ENCODE measurements at places on chromosomes 4 and X.

- DNase-seq = peak; percentile 72
Observed at GRCh38 chr4:8468746-8469535, 28.4 kb downstream of the TRMT44 start.

GRCh38 chrX:34893741-34894140 lies 48.9 kb upstream of the FAM47B start:
- no peak for DNase-seq

DNA sequence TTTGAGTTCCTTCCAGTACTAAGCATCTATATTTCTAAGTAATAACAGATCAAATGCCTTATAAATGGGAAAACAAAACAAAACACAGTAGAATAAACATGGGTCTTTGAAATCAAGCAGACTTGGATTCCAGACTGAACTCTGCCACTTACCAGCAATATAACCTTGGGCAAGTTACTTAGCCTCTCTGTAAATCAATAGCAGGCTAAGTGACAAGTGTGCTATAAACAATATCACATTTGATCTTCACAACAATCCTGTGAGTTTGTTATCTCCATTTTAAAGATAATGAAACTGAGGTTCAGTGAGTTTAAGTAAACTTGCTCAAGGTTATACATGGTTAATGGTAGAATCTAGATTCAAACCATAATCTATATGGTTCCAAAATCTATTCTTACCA lies 165.8 kb downstream of the GPC3 start:
- no peak for DNase-seq

- no peak for DNase-seq
Observed at GRCh38 chrX:63784346-63784901, 590 bp downstream of the ARHGEF9 start.

- DNase-seq = no peak
Observed at GRCh38 chr4:73864961-73865360, 4.2 kb upstream of the CXCL1 start.

- no peak for DNase-seq
Observed at GRCh38 chr4:150394046-150394445, 187.9 kb upstream of the MAB21L2 start.

GRCh38 chr4:90445380-90445779 lies 318.2 kb downstream of the CCSER1 start:
- no peak for DNase-seq

- no peak for DNase-seq
Observed at GRCh38 chr4:72582853-72583252, 13.8 kb upstream of the ADAMTS3 start.

- DNase-seq = no peak
Observed at GRCh38 chr4:148329751-148330150, 112.5 kb downstream of the NR3C2 start.

DNA sequence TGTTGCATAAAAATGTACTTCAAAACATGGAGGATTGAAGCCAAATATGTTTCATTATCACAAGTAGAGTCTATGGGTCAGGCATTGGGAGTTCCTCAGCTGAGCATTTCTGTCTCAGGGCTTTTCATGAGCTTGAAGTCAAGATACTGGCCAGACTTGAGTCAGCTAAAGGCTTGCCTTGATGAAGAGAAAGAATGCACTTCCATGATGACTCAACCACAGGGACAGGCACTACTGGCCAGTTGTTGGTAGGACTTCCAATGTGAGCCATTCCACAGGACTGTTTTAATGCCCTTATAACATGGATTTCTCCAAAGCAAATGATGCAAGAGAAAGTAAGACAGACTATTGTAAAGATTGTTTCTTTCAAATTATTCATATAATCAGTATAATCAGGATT lies 895.6 kb downstream of the RAB28 start:
- DNase-seq = no peak

DNA sequence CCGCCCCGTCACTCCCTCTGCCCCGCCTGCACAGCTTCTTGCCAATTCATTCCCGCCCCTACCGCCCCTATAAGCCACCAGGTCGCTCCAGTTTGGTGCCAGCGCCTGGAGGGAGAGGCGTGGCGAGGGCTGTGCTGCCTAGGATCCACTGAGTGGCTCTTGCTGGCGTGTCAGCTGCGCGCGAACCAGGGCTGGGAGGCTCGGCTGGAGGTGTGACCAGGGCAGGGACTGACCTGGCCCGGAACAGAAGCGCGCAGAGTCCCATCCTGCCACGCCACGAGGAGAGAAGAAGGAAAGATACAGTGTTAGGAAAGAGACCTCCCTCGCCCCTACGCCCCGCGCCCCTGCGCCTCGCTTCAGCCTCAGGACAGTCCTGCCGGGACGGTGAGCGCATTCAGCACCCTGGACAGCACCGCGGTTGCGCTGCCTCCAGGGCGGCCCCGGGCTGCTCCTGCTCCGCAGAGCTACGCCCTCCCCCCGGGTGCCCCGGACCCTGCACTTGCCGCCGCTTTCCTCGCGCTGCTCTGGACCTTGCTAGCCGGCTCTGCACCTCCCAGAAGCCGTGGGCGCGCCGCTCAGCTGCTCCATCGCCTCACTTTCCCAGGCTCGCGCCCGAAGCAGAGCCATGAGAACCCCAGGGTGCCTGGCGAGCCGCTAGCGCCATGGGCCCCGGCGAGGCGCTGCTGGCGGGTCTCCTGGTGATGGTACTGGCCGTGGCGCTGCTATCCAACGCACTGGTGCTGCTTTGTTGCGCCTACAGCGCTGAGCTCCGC lies at the start of gene GPR78:
TSS of gene GPR78 (plus strand) at position 72 of the 773 bp plus-strand sequence. CDS start at position 663, 591 bp downstream.
- DNase-seq = peak; percentile 61

- DNase-seq = no peak
Observed at GRCh38 chr4:83631066-83631465, 95.2 kb downstream of the GPAT3 start.

GRCh38 chr4:128715616-128716015 lies 93.9 kb upstream of the JADE1 start:
- no peak for DNase-seq

GRCh38 chr4:13705521-13706041 lies 78.1 kb upstream of the BOD1L1 start:
- no peak for DNase-seq
